ENCODE measurements at places on chromosomes 6 and 20.
A peak's percentile ranks its signal among the peaks of the same experiment; 100 is the strongest.

- no peak for DNase-seq
Observed at GRCh38 chr20:24478584-24478983, 9.2 kb downstream of the SYNDIG1 start.

GRCh38 chr20:56411759-56412472, at the start of gene CASS4:
CASS4 (plus strand) TSS chr20:56412260; CDS start chr20:56412459, 199 bp downstream.
- DNase-seq, result peak; percentile 84

DNA sequence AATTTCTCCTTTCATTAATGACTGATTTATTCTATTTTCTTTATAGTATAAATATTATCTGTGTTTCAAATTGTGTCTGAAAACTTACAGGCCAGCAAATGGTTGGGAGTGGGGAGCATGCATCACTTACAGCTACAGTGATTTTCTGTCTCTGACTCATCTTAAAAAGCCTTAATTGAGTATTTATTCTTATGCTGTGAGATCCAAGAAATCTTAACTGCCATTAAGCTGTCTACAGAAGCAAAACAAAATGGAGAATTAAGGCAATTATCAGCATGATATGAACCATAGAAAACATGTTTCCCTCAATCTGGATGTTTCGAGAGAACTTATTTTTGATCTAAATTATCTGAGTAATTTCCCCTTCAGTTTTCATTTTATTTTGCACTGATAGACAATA, 831.2 kb downstream of the KIF16B start:
- no peak for DNase-seq

GRCh38 chr20:49832632-49833327, 20.2 kb downstream of the SLC9A8 start:
- DNase-seq, result no peak

DNA sequence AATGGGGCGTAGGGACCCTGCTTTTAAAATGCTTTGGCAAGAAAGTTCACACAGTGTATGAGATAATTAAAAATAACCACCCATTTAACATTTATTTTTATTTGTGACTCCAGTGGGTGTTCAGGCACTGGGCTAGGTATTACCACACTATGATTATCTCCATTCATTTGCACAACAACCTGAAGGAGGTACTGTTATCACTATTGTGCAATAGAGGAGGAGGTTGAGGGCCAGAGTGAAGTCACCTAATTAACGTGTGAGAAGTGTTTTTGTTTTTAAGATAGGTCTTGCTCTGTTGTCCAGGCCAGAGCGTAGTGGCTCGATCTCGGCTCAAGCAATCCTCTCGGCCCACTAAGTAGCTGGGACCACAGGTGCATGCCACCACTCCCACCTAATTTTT, 29.2 kb downstream of the MAK start:
- DNase-seq, result no peak

- DNase-seq, result no peak
Observed at GRCh38 chr6:13672904-13673303, 38.7 kb downstream of the RANBP9 start.

DNA sequence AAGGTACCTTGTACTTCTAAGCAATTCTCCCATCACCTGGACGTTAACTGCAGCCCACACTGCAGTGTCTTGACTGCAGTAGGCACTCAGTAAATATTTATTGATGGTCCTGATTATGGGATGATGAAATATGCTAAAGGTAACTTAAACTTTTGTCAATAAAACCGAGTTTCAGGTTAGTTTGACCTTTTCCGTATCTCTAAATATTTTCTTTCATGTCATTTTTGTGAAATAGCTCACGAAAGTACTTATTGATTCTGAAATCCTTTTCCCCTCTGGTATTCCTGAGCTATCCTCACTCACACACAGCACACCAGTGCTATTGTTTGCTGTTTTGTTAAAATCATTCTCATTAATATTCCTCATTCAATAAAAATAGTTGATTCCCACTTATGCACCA, 149.4 kb upstream of the ESR1 start:
- DNase-seq, result no peak

- DNase-seq, result no peak
Observed at GRCh38 chr6:53168516-53169267, 20.1 kb upstream of the GCM1 start.

- DNase-seq, result no peak
Observed at GRCh38 chr6:131419702-131420101, 153.3 kb upstream of the ARG1 start.

GRCh38 chr6:1335367-1336037, 23.6 kb downstream of the FOXQ1 start:
- no peak for DNase-seq

DNA sequence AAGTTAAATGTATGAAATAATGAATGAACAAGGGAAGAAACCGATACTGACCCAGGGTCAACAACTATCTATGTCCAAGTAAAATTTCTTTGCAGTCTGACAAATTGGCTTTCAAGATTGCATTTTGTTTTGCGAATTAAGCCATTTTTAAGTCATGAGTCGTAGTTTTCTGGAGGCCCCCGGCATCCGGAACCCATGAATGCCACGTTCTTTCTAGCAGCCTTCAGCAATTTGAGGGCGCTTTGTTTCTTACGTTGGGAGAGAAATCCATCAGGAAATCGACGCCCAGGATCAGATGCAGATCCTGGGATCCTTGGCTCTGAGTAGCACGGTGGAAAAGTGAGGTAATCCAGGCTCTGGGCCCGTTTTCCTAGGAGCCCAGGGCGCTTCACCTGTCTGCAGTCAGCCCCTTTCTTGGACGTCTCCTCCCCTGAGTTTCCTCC, 309 bp upstream of the ABRACL start:
- no peak for DNase-seq

GRCh38 chr20:19407736-19408135, 195.3 kb downstream of the SLC24A3 start:
- no peak for DNase-seq

GRCh38 chr6:13407368-13407708, 79.0 kb upstream of the TBC1D7 start:
- no peak for DNase-seq

- no peak for DNase-seq
Observed at GRCh38 chr6:142014515-142014914, 118.2 kb upstream of the GJE1 start.

DNA sequence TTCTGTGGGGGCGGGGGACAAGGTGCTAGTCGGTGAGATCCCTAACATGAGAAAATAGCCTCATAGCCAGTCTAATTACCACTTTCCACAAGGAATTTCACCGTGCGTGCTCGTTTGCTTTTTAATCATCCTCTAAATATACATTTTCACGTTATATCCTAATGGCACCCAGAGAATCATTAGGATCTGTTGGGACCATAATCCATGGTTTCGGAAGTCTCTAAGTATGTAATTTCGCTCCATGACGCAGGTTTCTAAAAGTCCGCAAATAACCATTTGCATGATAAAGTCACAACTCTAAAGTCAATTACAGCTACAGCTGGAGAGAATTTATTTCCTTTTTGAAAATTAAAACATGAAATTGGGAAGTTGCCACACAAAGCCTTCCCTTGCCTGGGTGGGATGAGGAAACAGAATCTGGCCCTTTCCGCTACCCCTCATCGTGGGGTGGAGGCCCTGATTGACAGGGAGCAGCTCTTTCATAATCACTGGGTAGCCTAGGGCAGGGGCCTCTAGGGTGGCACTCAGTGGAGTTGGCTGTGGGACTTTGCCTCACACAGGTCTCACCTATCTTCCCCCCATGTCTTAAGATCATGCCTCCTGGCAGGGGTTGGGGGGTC, 81.9 kb downstream of the LRFN2 start:
- DNase-seq, result no peak

- peak; percentile 49 for DNase-seq
Observed at GRCh38 chr6:75526502-75527127, 33.0 kb upstream of the FILIP1 start.

DNA sequence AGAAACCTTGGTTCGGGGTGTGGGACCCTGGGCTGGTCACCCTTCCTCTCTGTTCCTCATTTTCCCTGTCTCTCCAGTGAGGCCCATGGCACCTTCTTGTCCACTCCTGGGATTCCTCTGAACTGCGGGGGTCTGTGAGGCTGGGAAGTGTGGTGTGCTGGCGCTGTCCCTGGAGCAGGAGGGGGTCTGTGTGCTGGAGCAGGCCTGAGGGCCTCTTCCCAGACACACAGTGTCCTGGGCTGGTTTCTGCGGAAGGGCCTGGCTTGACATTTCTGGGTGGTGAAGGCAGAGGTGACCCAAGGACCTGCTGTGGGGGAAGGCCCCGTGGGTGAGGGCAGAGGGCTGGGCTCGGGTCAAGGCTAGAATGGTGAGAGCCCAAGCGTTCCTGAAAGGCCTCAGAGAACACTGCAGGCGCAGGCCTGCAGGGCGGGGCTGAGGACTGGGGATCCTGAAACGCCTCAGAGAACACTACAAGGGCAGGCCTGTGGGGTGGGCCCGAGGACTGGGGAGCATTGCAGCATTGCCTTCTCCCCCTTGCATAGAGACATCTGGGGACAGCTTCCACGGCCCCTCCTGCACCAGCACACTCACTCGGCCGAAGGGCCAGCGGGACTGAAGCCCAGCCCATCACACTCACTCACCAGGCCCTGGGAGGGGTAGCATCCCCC, 10.6 kb upstream of the BAK1 start:
- DNase-seq, result no peak

DNA sequence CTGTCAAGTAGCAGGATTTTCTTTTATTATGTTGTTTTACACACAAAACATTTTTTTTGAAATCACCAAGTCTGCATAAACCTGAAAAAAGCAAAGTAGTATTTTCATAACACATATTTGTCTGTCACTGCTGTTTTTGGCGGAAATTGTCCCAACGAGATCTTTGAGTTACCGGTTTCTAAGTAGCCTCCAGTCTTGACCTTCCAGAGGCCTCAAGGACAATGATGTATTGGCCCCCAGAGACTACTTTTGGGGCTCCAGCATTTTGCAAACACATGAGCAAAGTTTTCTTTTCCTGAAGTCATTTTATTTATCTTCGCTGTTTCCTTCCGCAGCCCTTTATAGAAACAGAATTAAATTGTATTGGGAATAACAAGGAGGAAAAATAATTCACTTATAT, 862.6 kb downstream of the KIF16B start:
- no peak for DNase-seq

DNA sequence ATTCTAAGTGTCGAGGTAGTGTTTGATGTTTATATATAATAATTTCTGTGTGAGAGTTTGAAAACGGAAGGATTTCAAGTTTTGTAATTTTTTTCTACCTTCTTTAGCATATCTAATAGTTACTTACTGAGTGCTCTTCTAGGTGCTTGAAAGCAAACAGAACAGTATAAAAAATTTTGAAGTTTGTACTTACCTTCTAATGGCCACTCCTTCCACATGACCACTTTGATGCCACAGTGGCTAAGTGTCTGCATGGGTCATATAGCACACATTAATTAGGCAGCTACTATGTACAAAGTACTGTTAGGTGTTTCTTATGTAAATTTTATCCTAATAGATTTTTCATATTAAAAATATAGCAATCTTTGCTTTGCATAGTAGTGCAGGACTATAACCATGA, 21.1 kb downstream of the RPRD1B start:
- DNase-seq, result no peak

DNA sequence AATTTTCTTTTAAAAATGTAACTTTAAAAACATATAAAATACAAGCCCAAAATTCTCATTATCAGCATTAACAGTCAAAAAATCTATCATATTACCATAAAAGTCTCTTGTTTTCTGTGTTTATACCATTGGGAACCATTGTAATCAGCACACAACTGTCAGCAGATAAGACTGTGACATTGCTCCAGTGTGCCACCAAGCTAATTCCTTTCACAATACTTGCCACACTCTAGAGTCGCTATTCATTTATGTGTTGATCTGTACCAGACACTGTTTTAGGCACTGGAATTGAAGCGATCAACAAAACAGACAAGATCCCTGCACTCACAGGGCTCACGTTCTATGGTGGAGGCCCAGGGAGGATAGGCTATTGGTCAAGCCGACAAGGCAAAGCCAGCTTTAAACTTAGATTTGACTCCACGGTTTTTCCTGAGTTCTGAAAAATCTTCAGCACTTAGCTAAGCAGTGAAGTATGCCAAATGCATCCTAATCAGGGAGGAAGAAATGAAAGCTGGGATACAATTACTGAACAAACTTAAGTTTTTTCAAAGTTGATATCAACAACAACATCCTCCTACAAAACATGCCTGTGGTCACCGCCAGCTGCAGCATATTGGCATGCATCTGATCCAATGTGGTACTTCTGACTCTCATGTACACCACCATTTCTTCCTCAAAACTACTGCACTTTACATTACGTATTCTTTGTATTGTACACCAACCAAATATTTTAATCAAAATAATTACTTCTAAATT, 60.5 kb downstream of the GMDS start:
- no peak for DNase-seq

DNA sequence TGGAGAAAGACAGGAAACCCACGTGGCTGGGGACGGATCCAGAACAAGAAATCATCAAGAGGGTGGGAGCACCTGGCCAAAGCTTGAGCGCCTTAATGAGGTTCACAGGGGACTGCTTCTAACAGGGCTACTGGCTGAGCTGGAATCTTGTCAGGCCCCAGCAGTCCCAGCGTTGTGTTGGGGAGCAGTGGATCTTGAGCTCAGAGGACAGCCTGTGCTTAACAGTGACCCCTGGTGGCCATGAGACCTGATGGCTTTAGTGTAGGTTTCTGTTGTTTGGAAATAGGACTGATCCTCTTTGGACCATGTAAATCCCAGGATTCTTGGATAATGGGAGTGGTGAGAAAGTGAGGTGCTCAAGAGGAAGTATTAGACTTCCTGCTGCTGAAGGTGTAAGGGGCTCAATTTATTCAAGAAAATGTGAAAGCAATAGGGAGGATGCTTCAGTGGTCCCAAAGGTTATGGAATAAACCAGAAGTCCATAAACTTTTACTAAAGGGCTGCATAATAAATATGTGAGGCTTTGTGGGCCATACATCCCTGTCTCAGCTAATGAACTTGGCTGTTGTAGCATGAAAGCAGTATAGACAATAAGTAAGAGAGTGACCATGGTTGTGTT, 216.2 kb downstream of the NFATC2 start:
- DNase-seq, result peak; percentile 22

DNA sequence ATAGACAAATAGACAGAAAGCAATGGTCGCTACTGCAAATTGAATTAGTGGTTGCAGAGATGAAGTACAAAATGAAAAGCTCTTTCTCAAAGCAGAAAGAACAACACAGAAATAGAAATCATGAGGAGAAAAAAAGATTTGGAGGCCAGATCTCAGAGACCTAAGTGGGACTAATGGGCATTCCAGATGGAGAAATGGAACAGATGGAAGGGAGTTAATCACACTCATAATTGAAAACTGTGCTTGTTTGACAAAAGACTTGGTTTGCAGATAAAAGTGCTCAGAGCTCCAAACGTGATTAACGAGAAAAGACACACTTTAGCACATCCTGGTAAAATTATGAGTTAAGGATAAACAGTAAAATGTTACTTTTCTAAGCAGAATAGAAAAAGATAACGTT, 58.1 kb upstream of the SNRPB2 start:
- no peak for DNase-seq
